ENCODE measurements at places on chromosomes 11 and 22. TPM values are rescaled to one million over a fixed set of nuclear protein-coding genes. Genes with fewer than 3 reads are reported as not detected.

MRGPRE gene
- total RNA-seq, result not detected

DNA sequence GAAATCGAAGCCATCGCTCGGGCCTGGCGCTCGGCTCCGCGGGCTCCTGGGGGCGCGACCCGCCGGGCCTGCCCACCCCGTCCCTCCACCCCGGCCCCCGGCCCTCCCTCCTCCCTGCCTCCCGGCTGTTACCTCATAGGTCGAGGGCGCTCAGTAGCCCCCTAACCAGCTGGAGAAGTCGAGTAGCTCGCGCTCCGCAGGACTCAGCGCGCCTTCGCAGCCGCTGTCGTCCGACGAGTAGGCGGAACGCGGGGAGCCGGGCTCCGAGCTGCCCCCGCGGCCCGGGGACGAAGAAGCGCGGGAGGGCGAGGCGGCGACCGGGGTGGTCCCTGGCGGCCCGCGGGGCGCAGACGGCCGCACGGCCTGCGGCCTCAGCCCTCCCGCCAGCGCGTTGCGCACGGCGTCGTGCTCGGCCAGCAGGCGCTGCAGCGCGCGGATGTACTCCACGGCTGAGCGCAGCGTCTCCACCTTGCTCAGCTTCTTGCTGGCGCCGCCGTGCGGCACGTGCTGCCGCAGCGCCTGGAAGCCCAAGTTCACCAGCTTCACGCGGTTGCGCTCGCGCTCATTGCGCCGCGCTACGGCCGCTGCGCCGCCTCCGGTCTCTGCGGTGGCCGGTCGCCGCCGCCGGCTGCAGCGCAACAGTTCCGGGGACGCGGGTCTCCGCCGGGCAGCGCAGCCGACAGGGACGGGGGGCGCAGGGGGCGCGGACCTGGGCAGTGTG lies 627 bp downstream of the ASCL2 start:
- DNase-seq, result peak; percentile 77

WNT11 gene
- 31.3 TPM for total RNA-seq

KRTAP5-11 gene
- not detected for total RNA-seq

DNA sequence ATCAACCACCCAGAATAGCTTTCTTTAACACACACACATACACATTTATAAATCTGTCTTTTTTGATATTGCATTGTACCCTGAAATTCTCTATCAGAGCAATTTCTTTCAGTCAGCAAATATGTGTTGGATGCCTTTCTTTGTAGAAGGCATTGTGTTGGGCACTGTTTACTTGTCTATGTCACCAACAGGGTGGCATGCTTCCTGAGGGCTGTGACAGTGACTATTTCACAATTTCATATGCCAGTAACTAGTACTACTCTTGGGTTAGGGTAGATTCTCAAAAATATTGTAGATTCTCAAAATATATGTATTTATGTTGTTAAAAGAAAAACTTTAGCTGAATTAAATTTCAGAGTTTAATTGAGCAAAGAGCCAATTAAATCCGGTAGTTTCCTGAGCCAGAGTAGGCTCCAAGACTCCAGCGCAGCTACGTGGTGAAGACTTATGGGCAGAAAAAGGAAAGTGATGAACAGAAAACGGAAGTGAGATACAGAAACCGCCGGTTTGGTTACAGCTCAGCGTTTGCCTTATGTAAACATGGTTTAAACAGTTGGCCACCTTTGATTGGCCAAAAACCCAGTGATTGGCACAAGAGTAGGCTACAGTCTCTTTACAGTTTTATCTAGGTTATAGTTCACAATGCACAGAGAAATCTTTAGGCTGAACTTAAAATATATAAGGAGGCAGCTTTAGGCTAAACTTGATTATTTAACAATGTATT lies 723.3 kb downstream of the NTM start:
- DNase-seq, result no peak

DNA sequence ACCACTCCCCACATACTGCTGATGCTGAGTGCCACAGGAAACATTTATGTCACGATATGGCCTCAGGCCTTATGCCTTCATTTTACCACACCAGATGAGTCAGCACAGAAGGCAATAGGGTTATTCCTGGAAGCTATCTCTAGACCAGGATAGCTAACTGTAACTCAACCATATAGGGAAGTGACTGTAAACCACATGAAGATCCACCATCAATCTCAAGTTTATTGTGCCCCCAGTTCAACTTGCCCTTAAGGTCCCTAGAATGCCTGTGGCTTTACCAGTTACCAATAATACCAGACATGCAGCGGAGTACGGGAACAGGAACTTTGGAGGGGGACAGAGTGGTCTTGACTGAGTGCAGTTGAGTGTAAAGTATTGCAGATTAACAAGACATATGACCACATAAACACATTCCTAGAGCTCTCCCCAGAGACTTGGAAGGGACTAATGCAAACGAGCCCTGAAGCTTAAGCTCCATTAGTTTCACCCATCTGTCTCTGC lies 180.9 kb downstream of the KIF18A start:
- no peak for DNase-seq

GDPD4 gene
- not detected for total RNA-seq

GRCh38 chr11:130766650-130767565 lies 149.4 kb downstream of the SNX19 start:
- DNase-seq, result no peak

SNX32 gene
- total RNA-seq, result 0.77 TPM

DNA sequence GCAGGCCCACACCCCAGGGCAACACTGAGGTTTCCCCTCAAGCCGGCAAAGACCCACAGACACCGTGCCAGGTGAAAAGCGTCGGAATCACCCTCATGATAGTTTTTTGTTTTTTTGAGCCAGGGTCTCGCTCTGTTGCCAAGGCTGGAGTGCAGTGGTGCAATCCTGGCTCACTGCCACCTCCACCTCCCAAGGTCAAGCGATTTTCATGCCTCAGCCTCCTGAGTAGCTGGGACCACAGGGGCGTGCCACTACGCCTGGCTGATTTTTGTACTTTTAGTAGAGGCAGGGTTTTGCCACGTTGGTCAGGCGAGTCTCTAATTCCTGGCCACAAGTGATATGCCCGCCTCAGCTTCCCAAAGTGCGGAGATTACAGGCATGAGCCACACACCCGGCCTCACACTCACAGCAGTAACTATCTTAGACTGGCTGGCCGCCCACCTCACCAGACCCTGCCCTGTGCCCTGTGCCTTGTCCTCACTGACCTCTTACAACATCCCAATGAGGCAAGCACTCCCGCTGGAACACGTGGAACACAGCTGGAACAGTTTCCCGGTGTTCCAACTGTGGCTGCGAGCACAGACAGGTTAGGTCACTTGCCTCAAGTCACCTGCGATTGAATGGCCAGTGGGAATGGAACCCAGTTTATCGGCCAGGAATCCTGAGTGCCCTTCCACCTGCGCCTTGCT lies 21.1 kb downstream of the LRRC10B start:
- DNase-seq, result no peak
